ENCODE measurements at places on chromosomes 1 and 21.

DNA sequence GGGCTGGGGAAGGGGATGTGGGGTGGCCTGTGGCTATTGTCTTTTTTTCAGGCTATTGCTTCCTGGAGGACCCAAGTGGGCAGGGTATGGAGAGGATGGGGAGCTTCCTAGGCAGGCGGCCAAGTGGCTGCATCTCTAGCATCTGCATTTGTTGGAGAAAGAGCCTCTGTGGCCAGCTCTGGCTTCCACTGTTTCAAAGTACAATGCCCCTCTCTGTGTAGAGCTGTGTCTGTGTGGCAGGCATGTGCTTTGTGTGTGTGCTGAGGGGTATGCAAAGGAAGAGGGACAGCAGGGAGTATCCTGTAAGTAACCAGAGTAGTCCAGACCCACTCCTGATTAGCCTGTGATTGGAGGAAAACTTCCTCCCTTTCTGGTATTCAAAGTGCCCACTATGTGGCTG lies 40.6 kb downstream of the KCNA2 start:
- no peak for DNase-seq

GRCh38 chr1:190849346-190849745 lies 371.7 kb upstream of the BRINP3 start:
- no peak for DNase-seq

DNA sequence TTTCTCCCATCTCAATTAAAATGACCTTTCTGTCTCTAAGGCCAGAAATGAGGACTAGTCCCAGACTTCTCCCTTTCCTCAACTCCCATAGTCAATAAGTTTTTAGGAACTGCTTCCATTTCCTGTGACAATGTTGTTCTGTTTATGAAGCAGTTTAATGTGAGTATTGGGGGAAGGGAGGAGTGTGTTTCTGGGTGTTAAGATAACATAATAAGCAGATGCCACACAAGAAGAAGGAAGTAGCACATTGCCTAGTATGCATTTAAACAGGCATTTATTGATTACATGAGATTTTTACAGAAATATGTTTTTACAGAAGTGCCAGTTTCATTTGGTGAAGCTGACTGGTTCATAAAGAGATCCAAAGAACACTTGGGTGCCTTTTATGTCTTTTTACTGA lies 65.6 kb upstream of the TNR start:
- no peak for DNase-seq

- no peak for DNase-seq
Measured at GRCh38 chr1:196071447-196071846, 536.8 kb downstream of the KCNT2 start.

DNA sequence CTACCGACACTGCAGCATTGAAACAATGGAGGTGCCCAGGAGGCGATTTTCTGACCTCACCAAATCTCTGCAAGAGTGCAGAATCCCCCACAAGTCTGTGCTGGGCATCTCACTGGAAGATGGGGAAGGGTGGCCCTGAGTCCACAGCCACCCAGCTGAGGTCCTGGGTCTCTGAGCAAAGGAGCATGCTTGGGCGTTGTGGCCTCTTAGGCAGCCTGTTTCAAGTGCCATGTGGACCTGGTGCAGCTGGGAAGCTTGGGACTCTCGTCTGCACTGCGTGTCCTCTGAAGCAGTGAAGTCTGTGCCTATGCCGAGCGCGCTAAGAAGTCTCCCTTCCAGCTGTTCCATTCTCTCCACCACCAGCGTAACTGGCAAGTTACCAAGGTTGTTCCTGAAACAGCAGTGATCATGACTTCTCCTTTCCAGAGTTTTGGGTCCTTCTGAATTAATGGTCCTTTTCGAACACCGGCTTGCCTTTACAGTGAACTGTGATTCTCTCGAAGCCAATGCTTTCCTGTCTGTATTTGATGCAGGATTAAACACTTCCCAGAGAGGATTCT lies 5.0 kb upstream of the PLA2G2C start:
- no peak for DNase-seq

GRCh38 chr1:1358433-1359271 lies at the start of gene MXRA8:
MXRA8 (minus strand) TSS chr1:1358555; CDS start chr1:1358504, 51 bp downstream.
- DNase-seq = no peak

DNA sequence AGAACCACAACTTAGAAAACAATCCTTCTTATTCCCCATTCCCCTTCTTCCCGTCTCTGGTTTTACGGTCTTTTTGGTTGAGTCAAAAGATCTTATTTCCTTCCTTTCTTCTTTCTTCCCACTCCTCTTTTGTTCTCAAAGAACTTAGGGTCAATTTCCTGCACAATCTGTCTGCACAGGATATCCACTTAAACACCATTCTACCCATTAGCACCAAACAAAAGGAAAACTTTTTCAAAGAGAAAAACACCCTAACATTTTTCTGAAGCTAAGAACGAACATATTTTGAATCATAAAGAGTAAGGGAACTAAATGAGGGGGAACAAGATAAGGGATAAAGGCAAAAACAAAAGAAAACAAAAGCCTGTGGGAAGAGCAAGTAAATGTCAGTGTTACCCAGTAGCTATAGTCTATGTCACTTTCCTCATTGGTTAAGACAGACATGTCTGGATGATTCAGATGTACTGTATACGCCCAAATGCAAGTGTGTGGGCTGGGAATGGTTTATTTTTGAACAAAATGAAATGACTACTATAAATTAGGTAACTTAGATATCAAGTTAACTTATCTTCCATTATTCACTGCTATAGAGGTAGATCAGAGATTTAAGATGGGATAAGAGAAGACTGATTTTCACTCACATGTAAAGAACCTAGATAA lies 59.9 kb downstream of the TOR3A start:
- peak; percentile 1 for DNase-seq

All from GDM1 (cell line).